Right atrium auricular region (tissue), 2 donors: ENCODE measurements at places on chromosomes 6 and 20.

GRCh38 chr6:35166520-35166919 lies 25.4 kb upstream of the TCP11 start:
- no peak overlapping the region for H3K4me3 ChIP-seq
- no peaks in the 10 kb centered on the region for H3K27me3 ChIP-seq
- no peaks in the 10 kb centered on the region for H3K36me3 ChIP-seq
- H3K27ac ChIP-seq: no peak overlapping the region

GRCh38 chr6:31131595-31131994 lies 7.3 kb downstream of the PSORS1C2 start:
- no peak overlapping the region for H3K27ac ChIP-seq
- H3K4me1 ChIP-seq: no peaks in the 10 kb centered on the region
- no peak overlapping the region for H3K4me3 ChIP-seq
- no peaks in the 10 kb centered on the region for H3K36me3 ChIP-seq

DNA sequence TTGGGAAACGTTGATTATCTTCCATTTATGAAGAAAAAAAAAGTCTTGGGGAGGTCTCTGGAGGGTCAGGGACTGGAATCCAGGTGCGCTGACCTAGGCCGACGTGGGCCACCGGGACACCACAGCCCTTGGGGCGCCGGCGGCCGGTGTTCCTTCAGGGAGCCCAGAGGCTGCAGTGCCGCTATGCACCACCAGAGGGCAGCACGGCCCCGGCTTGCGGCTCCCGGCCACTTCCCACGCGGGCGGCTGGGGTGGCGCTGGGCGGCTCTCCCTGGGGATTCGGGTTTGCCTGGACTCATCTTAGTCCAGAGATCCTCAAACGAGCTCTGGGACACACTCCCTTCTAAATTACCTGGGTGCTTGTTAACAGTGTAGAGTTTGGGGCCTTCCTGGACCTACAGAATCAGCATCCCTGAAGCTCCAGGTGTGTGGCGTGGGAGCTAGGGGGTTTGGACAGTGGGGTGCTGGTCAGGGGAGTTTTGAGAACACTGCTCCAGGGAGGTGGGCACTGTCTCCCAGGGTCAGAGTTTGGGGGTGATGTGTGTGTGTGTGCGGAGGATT lies 23.0 kb upstream of the GTSF1L start:
- no peaks in the 10 kb centered on the region for H3K27me3 ChIP-seq
- no peak overlapping the region for H3K4me3 ChIP-seq
- no peak overlapping the region for H3K27ac ChIP-seq
- no peaks in the 10 kb centered on the region for H3K4me1 ChIP-seq

- H3K4me1 ChIP-seq: no peaks in the 10 kb centered on the region
- no peak overlapping the region for H3K4me3 ChIP-seq
- no peak for DNase-seq
- H3K27me3 ChIP-seq: no peaks in the 10 kb centered on the region
- no peaks in the 10 kb centered on the region for H3K36me3 ChIP-seq
Measured at GRCh38 chr6:142872376-142872775, 72.6 kb downstream of the HIVEP2 start.
